ENCODE measurements at places on chromosomes 3 and 15.

DNA sequence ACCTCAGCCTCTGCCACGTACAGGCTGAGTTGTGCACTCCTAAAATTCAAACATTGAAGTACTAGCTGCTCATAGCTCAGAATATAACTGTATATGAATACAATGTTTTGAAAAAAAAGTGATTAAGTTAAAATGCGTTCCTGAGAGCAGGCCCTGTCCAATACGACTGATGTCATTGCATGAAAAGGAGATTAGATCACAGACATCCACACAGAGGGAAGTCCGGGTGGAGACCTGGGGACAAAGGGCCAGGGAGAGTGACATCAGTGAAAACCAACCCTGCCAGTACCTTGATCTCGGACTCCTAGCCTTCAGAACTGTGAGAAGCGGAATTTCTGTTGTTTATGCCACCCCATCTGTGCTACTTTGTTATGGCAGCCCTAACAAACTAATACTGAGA, 311.4 kb upstream of the NR2F2 start:
- DNase-seq, result no peak

- no peak for DNase-seq
Measured at GRCh38 chr3:157354254-157354653, 82.4 kb upstream of the PTX3 start.

DNA sequence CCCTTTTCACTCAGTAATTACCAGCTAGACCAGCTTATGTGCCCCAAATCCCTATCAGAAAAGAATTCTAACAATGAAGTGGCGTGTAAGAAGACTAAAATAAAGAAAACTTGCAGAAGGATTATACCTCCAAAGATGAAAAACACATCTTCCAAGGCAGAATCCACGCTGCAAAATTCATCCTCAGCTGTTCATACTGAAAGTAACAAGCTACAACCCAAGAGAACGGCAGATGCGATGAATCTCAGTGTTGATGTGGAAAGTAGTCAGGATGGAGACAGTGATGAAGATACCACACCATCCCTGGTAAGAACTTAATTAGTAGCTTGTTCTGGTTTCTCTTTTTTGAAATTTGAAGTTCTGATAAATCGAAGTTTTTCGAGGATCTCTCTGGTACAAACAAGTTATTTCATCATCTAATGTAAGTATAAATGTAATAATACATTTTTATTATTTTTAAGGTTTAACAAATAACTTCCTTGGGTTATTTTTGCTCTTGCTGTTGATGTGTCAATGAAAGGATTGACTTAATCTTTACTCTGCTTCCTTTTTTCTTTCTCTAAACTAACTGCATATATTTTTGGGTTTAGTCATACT, 1.4 kb downstream of the WDR76 start:
- no peak for DNase-seq

- DNase-seq, result no peak
Measured at GRCh38 chr3:38988955-38989354, 62.8 kb downstream of the SCN11A start.

DNA sequence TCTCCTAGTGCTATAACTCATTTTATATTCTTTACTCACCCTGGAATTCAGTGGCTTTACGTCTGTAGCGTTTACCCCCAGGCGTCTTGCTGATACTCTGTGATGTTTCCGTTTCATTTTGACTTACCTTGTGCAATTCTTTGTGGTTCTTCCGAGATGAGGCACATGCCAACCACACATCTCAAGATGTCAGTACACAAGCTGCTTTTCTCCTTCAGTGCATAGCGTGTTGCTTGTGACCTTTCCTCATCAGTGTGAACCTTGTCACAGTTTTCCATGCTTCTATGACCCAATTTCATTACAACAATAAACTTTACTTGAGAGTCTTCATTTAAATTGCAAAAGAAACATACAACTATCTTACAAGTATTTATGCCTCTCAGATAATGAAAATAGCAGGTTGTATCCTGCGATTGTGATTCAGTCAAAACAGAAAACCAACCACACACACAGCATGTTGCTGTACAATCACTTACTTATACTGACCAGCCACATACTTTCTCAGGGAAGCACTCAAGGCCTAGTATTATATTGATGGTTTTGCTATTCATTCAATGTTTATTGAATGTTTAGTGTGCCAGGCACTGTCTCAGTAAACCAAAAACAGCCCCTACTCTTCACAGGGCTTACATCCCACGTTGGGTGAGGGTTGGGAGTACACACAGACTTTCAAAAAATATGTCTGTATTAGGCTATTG, 4.6 kb upstream of the TBL1XR1 start:
- peak; percentile 34 for DNase-seq

DNA sequence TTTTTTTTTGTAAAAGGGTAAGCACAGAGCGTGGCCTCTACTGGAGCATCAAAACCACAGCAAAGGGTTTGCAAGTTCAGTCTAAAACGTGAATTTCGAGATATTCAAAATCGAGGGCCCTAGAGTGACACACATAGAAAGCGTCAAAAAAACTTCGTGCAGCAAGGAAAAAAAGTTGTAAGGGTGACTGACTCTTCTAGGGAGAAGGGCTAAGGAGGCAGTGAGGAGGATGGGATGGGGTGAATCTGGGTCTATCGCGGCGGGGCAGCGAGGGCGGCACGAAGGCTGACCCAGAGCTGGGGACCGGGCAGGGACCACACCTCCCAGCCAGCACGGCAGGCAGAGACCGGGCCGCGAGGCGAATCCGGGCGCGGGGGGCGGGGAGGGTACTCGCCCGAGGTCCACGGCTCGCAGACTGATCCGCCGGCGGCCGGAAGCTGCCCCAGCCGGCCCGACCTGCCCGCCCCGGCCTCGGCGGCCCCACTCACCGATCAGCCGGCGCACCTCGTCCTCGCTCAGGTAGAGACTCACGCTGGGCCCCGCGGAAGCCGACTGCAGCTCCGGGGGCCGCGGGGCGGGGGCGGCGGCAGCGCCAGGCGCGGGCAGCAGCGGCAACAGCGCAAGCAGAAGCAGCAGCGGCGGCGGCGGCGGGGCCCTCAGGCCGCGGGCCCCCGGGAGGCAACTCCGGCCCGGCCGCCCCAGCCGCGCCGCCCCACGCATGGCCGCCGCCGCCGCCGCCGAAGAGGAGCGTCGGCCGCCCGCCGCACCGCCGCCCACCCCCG, 533 bp downstream of the RYK start:
- DNase-seq, result peak; percentile 24

DNA sequence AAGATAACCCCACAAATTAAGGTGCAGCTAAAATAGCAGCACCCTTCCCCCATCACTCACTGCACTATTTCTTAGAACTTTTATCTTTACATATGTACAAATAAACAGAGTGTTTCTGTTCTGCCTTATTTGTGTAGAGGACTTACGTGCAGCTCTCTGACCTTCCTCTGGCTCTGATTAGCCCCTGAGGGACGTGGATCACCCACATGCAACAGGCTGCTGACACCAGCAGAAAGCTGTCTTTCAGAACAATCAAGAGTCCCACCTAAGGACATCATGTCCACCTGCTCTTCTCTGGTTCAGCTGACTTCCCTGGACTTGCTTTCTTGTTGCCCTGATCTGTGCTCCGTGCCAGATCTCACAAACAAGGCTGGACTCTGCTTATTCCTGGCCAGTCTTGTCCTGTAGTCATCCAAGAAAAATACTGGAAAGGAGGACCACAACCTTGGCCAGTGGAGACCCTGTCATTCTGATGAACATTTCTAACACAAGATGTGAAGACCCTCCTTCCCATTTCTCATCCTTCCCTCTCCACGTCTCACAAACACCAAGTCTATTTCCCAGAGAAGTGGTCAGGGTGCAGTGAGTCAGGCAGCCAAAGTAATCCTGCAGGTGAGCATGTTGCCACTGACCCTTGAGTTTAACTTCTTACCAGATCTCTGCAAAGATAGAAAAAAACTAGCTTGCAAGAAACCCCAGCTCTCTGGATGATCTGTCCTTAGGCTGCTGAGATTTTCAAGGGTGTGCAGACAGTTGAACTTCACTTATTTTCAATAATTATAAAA, 243.6 kb upstream of the ICE2 start:
- DNase-seq, result no peak

All from activated T-cell treated with anti-CD3 and anti-CD28 coated beads for 4 hours (primary cell).